Testis (tissue), 5 donors: ENCODE measurements at places on chromosomes 6 and 20. TPM values are rescaled to one million over a fixed set of nuclear protein-coding genes. Genes with fewer than 3 reads are reported as not detected.

SOBP gene
- polyA plus RNA-seq = 13.9 TPM

APOM gene
- polyA plus RNA-seq = 27.9 TPM

FAM83C gene
- 0.96 TPM for polyA plus RNA-seq

DLGAP4 gene
- polyA plus RNA-seq = 69.1 TPM

SLC22A7 gene
- polyA plus RNA-seq = not detected

HSP90AB1 gene
- polyA plus RNA-seq = 602 TPM

C4B gene
- 125 TPM for polyA plus RNA-seq

DNA sequence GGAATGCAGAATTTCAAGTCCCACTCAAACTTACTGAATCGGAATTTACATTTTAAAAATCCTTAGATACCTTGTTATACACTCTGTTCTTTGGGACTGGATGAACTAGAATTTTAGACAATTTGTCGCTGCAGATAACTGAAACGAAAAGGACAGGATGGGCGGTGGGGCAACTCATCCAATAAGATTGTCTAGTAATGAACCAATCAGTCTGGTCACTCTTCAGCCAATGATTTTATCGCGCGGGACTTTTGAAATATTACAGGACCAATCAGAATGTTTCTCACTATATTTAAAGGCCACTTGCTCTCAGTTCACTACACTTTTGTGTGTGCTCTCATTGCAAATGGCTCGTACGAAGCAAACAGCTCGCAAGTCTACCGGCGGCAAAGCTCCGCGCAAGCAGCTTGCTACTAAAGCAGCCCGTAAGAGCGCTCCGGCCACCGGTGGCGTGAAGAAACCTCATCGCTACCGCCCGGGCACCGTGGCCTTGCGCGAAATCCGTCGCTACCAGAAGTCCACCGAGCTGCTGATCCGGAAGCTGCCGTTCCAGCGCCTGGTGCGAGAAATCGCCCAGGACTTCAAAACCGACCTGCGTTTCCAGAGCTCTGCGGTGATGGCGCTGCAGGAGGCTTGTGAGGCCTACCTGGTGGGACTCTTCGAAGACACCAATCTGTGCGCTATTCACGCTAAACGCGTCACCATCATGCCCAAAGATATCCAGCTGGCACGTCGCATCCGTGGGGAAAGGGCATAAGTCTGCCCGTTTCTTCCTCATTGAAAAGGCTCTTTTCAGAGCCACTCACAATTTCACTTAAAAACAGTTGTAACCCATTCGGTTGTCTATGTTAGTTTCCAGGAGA lies 41.9 kb upstream of the HFE start:
- no peaks in the 10 kb centered on the region for H3K4me1 ChIP-seq
- H3K27me3 ChIP-seq = no peaks in the 10 kb centered on the region
- H3K27ac ChIP-seq = peak overlapping the region; percentile 81

DNA sequence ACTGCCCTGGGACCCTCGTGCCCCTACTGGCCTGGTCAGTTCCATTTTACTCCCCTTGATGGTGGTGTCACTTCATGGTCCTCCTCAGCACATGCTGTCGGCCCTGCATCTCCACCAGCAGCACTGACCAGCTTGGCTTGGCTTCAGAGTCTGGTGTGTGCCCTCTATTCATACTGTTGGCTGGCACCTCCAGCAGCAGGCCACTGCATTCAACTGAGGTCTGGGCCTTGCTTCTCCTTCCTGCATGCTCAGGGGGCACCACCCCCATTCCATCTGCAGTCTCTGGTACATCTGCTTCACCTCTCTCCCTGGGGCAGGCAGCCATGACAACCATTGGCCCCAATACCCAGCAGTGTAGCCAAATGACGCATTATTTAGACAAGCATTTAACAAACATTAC lies 155.9 kb downstream of the SLC24A3 start:
- no peaks in the 10 kb centered on the region for H3K27me3 ChIP-seq
- H3K4me3 ChIP-seq = no peak overlapping the region
- no peak for DNase-seq
- no peaks in the 10 kb centered on the region for H3K4me1 ChIP-seq
- H3K27ac ChIP-seq = no peak overlapping the region
- no peaks in the 10 kb centered on the region for H3K36me3 ChIP-seq

DNA sequence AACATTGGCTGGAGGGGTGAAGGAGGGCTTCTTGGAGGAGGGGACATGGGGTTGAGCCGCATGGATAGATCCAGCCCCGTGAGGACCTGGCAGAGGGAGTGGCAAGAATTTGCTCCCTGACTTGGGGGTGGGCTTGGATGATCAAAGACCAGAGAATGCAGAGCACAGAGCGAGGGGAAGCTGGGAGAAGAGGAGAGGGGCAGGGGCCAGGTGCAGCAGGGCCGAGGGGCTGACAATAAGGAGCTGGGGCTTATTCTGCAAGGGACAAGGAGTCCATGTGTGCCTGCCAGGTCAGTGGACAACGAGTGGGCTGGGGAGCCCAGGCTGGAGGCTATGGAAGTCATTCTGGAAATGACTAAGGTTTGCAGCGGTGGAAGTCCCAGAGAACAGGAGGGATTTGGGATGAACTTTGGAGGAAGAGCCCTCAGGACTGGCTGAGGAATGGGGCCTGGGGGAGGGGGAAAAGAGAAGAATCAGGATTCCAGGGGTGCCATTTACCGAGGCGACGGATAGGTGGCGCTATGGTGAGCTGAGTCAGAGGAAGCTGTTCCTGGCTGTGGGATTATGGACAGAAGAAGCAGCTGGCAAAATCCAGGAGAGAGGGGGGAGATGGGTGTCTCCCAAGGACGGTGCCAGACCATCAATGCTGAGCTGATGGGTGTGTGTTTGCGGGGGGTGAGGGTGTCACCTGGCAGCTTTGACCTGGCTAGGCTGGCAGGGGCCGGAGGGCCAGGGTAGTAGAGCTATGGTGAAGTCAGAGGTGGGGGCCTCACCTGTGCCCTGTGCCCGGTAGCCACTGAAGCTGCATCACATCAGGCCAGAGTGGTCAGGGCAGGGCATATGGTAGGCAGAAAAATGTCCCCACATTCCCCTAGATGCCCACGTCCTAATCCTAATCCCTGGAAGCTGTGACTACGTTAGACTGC lies 7.8 kb downstream of the KCNG1 start:
- peaks cover 6% of the 10 kb centered on the region for H3K4me1 ChIP-seq
- no peak overlapping the region for H3K27ac ChIP-seq
- H3K27me3 ChIP-seq = no peaks in the 10 kb centered on the region

- no peaks in the 10 kb centered on the region for H3K36me3 ChIP-seq
- H3K4me1 ChIP-seq = peaks cover 34% of the 10 kb centered on the region
- peak overlapping the region; percentile 68 for H3K27ac ChIP-seq
These were observed 402 bp upstream of the TAF8 start for GRCh38 chr6:42049948-42050296.

DNA sequence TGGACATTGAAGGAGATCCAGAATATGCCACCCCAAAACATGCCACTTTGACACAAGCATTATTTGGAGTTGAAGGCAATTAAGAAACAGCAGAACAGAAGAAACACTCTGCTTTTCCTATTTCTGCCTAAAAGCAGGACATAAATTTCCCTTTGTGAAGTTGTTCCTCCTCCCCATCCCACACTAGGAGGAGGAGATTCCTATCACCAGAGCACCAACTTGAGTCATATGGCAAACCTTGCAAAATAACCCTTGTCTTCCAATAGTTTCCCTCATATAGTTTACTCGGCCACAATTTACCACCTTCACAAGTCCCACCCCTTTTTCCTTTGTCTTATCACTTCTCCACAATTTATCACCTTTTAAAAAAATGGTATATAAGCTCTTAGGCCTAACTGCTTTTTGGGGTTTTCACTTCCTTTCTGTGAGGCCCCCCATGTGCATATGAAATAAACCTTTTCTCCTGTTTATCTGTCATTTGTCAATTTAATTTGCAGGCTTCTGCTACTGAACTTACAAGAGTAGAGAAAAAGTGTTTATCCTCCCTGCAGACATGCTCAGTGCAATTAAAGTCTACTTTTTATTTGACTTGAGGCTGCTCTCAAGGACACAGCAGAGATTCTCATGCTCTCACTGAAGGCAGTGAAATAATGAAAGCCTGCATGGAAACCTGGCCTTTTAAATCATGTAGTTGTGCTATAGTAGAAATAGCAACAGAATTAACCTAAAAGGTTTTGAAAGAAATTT lies 2.8 kb upstream of the RAB23 start:
- no peaks in the 10 kb centered on the region for H3K4me1 ChIP-seq
- no peak overlapping the region for H3K27ac ChIP-seq

DNA sequence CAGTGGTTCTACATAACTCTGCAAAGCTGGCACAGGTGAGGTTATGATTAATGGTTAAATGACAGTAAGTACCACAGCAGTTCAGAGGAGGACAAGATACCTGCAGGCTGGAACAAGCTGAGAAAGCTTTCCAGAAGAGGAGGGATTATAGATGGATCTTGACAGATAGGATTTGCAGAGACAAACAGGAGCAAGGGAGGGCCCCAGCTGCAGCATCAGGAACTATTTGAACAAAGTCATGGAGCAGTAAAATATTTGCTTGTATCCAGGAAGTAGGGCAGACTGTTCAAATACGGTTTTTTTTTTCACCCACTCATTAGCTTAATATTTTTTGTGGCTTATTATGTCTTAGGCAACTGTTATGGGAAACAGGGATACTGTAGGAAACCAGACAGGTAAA lies 144.4 kb upstream of the MAN1A1 start:
- DNase-seq = no peak
- no peaks in the 10 kb centered on the region for H3K36me3 ChIP-seq
- no peaks in the 10 kb centered on the region for H3K27me3 ChIP-seq
- H3K4me1 ChIP-seq = no peaks in the 10 kb centered on the region
